ENCODE measurements at places on chromosomes 13 and 19.
A peak's percentile ranks its signal among the peaks of the same experiment; 100 is the strongest.

- no peak for DNase-seq
Measured at GRCh38 chr19:16180611-16181010, 4.6 kb upstream of the FAM32A start.

DNA sequence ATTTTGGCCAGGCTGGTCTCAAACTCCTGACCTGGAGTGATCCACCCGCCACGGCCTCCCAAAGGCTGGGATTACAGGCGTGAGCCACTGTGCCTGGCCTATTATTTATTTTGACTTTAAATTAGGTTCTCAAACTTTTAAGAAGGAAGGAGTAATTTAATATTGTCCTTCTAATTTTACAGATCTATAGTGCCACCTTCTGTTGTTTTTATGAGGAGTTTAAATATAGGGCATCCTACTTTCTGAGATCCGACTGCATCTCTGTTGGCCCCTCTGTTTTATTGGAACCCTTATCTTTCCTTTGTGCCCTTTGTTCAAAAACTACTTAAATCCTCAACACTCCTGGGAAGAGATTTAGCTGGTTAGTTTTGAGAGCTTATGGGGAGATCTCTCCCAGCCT is 25.4 kb upstream of the ZMYM5 start:
- no peak for DNase-seq

DNA sequence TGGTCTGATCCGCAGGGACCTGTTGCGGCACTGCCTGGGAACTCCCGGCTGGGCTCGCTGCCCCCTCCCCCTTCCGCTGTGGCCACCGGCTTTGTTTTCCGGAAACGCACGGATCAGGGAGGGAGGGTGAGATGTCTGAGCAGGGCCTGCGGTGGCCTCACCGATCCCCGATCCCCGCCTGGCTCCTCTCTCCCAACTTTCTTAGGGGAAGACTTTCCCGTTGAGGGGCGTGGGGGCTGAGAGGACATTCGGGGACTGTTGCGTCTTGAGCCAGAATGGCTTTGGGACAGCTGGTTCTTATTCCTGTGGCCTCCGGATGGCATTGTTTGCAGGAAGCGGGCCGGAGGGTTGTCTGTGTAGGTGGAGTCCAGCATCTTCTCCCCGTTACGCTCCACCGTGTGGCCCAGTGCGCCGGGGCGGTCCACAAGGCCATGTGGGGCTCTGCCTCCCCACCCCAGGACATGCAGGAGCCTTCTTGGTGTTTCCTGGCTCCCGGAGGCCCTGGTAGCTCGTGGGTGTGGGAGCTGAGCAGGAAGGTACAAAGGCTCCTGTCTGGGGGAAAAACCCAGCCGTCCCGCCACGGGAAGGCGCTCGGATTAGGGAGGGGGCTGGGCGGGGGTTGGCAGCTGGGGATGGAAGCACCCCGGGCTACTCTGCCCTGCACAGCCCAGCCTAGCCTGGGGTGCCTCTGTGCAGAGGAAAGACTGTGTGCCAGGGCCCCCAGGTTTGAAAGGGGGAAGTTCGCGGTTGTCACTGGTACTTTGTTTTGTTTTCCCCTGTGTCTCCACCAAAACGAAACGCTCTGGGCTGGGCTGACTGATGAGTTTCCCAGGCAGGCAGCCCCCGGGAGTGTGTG is 1.3 kb downstream of the CSNK1G2 start:
- DNase-seq, result peak; percentile 39

DNA sequence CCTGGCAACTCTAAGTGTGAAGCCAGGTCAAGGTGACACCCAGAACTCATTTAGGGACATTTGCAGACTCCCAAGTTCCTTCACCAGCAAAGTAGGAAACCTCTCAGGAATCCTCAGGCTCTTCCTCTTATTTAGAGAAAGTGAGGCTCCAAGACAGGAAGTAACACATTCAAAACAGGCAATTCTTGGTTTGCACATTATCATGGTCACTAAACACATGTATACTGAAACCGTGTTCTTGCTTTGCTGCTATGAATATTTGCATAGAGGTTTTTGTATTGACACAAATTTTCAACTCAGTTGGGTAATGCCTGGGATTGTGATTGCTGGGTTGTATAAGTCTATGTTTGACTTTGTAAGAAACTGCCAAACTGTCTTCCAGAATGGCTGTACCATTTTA is 13.2 kb upstream of the URI1 start:
- no peak for DNase-seq

DNA sequence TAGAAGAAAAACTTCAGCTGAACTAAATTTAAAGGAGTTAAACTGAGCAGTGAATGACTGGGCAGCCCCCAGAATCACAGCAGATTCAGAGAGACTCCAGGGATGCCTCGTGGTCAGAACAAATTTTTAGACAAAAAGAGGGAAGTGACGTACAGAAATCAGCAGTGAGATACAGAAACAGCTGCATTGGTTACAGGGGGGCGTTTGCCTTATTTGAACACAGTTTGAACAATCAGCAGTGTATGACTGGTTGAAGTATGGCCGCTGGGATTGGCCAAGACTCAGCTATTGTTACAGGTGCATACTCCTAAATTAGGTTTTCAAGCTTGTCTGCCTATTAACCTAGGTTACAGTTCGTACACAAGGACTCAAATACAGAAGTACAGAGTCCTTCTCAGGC is 2.2 kb upstream of the SPRYD7 start:
- no peak for DNase-seq

GRCh38 chr19:6241680-6242377 is 37.9 kb downstream of the MLLT1 start:
- DNase-seq, result no peak

- DNase-seq, result no peak
Measured at GRCh38 chr13:51772781-51773180, 31.2 kb downstream of the DHRS12 start.

DNA sequence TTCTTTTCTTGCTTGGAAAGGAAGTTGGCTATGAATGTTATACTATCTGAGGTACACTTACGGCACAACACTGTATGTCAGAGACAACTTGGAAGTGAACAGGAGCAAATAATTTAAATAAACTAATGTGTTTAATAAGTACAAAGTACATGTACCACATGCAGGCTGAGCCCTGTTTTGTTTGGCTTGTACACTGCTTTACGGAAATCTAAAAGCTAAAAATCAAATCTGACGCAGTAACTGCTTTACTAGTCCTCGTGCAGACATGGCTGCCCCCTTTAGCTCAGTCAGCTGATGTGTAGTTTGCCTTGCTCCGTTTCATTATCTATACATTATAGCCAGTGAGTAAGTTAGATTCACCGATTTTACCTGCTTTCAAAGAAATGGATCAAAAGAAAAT is 36.5 kb downstream of the TDRD3 start:
- no peak for DNase-seq

DNA sequence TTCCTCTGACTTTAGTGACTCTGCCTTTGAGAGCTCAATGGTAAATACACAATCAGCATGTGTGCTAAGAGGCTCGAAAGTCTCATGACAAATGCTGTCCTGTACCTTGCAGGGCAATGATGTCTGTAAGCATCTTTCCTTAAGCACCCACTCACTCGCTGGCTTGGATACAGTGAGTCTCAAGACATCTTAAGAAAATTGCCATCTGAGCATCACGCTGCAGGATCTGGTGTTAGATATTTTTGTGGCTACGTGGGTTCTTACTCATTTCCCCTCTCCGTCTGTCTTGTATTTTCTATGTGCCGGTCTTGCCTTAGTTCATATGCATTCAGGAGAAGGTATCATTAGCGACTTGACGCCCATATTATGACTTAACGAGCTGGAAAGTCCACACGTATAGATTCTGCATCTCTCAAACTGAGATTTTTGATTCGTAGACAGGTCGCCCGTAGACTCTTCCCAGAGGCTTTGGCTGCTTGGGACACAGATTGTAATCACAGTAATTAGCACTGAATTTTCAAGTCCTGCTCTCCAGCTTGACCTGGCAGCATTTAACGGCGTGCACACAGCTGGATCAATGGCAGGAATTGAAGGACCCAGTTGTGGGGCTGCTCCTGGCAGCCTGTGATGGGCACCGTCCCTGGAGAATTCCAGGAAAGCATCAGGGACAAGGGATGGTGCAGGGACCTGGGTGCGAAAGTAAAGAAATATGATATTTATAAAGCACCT is 231.2 kb downstream of the ZIC5 start:
- DNase-seq, result no peak

- DNase-seq, result no peak
Measured at GRCh38 chr13:50123002-50123401, 107.8 kb downstream of the KCNRG start.

DNA sequence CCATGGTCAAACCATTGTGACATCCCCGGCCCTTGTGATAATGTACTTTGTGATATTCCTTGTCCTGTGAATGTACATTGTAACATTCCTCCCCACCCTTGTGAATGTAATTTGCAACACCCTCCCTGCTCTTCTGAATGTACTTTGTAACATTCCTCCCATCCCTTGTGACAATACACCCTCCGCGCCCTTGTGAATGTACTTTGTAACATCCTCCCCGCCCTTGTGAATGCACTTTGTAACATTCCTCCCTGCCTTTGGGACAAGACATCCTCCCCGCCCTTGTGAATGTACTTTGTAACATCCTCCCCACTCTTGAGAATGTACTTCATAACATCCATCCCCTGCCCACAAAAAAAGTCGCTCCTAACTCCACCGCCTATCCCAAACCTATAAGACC is 17.1 kb downstream of the ZNF846 start:
- no peak for DNase-seq

- DNase-seq, result no peak
Measured at GRCh38 chr13:29693275-29693945, 97.9 kb upstream of the SLC7A1 start.

- no peak for DNase-seq
Measured at GRCh38 chr13:44929692-44930091, 59.6 kb downstream of the NUFIP1 start.

DNA sequence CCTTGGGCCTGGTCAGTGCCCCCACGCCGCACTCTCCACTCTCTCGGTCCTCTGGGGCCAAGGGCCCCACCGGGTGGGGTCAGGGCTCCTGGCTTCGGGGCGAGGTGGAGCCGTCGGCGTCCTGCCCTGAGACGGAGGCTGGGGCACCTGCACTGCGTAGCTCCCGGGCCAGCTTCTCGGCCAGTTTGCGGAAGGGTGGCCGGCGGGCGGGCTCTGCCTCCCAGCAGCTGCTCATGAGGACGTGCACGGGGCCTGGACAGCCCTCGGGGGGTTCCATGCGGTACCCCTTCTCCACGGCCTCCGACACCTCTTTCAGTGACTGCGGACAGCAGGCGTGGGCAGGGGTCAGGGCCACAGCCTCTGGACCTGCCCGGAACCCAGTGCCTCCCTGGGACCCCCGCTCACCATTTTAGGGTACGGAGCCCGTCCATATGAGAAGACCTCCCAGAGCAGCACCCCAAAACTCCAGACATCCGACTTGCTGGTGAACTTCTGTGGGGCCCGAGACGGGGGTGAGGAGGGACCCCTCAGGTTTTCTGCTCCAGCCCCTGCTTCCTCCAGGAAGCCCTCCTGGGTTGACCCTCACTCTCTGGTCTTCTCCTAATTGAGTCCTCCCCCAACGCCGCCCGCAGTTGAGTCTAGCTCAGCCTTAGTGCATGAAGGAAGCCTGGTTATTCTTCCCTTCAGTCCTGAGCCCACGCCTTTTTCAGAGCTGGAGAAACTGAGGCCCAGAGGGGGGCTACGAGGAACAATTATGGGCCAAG is 6.3 kb upstream of the RAX2 start:
- DNase-seq, result no peak

- no peak for DNase-seq
Measured at GRCh38 chr13:99075268-99076191, 97.7 kb upstream of the DOCK9 start.

DNA sequence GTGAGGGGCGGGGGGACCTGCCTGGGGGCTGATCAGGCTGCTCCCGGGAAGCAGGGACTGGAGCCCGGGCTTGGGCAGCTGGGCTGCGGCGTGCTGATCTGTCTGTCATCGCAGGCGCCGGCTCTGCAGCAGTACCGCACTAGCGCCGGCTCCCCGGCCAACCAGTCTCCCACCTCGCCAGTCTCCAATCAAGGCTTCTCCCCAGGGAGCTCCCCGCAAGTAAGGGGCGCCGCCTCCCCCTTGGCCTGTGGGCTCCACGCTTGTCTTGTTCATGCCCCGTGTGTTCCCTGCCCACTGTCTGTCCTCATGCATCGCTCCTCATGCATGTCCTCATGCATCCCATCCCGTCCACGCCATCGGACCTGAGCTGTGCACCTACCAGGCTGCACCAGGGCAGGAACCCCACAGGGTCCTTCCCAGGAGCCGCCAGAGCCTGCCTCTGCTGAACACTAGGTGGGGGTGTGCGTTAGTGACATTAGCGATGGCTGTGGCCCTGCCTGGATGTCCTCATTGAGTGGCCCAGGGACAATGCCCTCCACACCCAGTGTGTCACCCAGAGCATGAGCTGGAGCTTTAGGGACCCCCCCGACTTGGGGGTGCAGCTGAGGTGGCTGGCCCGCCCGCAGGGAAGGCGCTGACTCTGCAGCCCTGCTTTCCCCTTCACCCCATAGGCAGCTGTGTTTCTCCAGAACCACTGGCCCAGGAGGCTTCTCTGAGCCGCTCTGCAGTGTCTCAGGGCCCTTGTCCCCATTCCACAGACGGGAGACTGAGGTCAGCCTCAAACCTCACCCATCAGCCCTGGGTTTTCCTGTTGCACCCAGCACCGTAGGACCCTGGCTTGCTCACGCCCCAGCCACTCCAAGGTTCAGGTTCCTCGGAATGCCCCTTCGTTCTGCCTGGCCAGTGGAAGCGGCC is 19.5 kb downstream of the COMP start:
- DNase-seq, result no peak
